Activated naive CD8-positive, alpha-beta T cell treated with anti-CD3 and anti-CD28 coated beads, Interleukin-2, amount 10 ng/mL, durations not matched to agents 7 days and 5 days (primary cell): ENCODE measurements at places on chromosomes 3 and 15. TPM values are rescaled to one million over a fixed set of nuclear protein-coding genes. Genes with fewer than 3 reads are reported as not detected.

ABHD17C gene
- 1.6 TPM for total RNA-seq

GPR171 gene
- 142 TPM for total RNA-seq

ZIC1 gene
- not detected for total RNA-seq

DNA sequence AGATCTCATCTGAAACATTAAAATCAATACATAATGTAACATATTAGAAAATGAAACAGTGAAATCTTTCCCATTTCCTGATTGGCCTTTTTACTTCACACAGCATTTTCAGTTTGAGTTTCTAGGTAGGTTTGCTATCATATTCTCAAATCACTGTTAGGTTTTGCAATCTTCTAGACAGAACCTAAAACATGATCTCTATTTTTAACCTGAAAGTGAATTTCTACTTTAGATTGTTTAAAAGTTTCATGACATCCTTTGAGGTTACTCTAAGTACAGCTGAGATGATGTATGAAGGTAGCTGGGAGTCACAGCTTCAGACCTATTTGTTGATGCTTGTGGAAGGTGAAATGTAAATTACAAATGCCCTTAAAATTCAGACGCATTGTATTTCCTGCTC lies 118.4 kb upstream of the GPR149 start:
- no peak overlapping the region for H3K27ac ChIP-seq
- no peak for DNase-seq
- no peaks in the 10 kb centered on the region for H3K27me3 ChIP-seq
- H3K4me3 ChIP-seq = no peak overlapping the region
- no peaks in the 10 kb centered on the region for H3K36me3 ChIP-seq
- H3K4me1 ChIP-seq = no peaks in the 10 kb centered on the region

- H3K27me3 ChIP-seq = peaks cover 27% of the 10 kb centered on the region
- H3K36me3 ChIP-seq = peaks cover 2% of the 10 kb centered on the region
- H3K27ac ChIP-seq = no peak overlapping the region
- peaks cover 11% of the 10 kb centered on the region for H3K4me1 ChIP-seq
- no peak for DNase-seq
These were observed 2.5 kb upstream of the NR1D2 start for GRCh38 chr3:23942546-23942945.
